Forelimb muscle (tissue), 1 donor: ENCODE measurements at places on chromosomes 4 and X. TPM values are rescaled to one million over a fixed set of nuclear protein-coding genes. Genes with fewer than 3 reads are reported as not detected.

Gene CYLC1
- not detected for polyA plus RNA-seq

GRCh38 chr4:185998791-185999190, 70.2 kb upstream of the TLR3 start:
- no peak for DNase-seq

- no peak for DNase-seq
Measured at GRCh38 chr4:77859256-77859655, 3.4 kb upstream of the MRPL1 start.

DNA sequence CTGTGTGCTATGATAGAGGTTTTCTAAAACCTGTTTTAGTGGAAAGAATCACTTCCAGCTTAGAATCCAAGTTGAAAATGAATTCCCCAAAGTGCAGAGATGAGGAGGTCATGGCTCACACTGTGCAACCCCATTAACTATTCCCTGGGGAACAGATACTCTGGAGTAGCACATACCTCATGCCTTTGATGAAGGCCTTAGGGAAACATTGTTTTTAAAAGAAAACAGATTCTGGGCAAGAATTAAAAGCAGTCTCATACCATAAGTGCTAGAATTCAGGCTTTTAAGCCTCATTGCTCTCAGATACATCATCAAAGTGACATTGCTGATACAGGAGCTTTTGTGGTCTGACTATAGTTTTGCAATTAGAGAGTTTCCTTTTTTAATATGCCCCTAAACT, 115.1 kb downstream of the NDST4 start:
- no peak for DNase-seq

- DNase-seq = no peak
Measured at GRCh38 chrX:136572030-136572429, 40.0 kb downstream of the VGLL1 start.

Gene VEGFC
- 7.9 TPM for polyA plus RNA-seq

- no peak for DNase-seq
Measured at GRCh38 chr4:123363729-123364128, 32.9 kb upstream of the SPRY1 start.

- no peak for DNase-seq
Measured at GRCh38 chr4:125097729-125098128, 217.0 kb upstream of the FAT4 start.

- no peak for DNase-seq
Measured at GRCh38 chrX:3609810-3610209, 103.6 kb downstream of the PRKX start.

Gene TLR1
- polyA plus RNA-seq = 1.9 TPM

- no peak for DNase-seq
Measured at GRCh38 chr4:20878806-20879205, 178.5 kb downstream of the PACRGL start.

Gene PLP1
- 54.6 TPM for polyA plus RNA-seq

- DNase-seq = no peak
Measured at GRCh38 chrX:69158166-69158980, 6.9 kb downstream of the PJA1 start.

DNA sequence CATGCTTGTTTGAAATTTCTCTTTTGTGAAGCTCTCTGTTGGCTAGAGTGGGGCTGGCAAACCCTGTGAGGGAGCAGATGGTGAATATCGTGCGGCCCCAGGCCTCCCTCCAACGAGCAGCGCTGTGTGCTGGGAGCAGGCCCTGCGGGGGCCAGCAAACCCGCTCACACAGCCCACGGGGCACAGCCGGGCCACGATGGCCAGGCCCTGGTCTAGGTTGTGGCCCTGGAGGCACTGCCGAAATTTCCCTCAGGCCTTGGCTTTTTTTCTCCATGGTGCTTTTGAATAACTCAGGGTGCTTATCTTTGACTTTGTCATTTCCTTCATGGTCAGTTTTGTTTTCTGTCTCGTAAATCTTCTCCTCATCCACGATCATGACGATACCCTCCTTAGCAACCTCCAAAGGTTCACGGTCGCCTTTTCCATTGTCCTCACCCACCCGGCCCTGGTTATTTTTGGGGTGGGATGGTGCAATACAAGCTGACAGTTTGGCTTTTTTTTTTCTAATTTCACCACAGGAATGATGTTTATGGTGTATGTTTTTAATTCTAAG, 20.7 kb downstream of the PCGF3 start:
- DNase-seq = no peak

- no peak for DNase-seq
Measured at GRCh38 chrX:56564164-56564885, 898 bp downstream of the UBQLN2 start.

- no peak for DNase-seq
Measured at GRCh38 chr4:176864238-176864637, 71.5 kb upstream of the VEGFC start.

Gene ZFX
- polyA plus RNA-seq = 25.6 TPM

- DNase-seq = no peak
Measured at GRCh38 chr4:42716996-42717395, 60.1 kb upstream of the ATP8A1 start.

- no peak for DNase-seq
Measured at GRCh38 chr4:23034731-23035130, 342.0 kb downstream of the GBA3 start.

DNA sequence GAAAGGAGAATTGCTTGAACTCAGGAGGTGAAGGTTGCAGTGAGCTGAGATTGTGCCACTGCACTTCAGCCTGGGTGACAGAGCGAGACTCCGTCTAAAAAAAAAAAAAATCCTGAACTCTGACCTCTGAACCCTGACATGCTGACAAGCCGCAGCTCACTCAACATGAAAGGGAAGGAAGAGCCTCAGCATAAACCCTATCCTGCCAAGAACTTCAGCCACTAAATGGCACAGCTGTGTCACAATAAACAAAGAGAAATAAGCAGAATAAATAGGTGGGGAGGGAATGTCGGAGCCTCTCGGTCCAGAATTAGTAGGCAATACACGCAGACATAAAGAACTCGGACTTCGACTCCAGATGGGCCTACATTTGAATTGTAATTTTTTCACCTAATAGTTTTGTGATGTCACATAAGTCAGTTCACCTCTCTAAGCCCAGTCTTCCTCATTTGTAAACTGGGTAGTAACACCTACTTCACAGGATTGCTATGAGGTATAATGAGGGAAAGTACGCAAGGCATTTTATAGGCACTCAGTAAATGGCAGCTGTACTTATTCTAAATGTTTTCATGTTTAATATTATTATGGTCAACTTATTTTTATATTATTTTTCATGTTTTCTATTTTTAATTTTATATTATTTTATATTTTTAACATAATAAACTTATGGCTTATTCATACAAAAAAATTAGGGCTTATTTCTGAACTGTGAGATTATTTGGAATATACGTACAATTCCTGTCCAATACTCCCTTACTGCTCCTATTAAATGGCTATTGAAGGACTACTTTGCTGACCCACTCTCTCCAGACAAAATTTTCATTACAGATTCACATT, 243.4 kb downstream of the SCFD2 start:
- no peak for DNase-seq

DNA sequence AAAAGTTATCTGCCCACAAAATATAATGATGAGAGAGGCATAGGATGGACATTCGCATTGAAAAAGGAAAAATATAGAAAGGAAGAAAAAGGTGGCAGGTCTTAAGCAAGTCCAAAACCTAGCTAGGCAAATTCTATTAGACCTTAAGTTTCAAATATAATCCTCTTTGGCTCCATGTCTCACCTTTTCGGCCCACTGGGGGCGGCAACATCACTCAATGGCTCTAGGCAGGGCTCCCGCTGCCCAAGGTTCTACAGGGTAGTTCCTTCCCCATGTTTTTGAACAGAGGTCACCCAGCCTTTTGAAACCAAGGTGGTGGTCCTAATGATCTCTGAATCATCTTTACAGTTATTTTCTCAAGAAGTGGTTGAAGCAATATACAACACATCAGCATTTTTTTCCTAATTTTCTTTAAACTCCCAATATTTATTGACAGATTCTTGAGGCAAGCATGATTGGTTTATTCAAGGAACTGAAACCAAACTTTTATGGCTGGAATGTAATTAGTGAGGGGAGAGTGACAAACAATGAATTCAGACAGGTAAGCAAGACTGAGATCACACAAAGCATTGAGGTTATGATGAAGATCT, 309.4 kb downstream of the ANTXR2 start:
- DNase-seq = no peak

DNA sequence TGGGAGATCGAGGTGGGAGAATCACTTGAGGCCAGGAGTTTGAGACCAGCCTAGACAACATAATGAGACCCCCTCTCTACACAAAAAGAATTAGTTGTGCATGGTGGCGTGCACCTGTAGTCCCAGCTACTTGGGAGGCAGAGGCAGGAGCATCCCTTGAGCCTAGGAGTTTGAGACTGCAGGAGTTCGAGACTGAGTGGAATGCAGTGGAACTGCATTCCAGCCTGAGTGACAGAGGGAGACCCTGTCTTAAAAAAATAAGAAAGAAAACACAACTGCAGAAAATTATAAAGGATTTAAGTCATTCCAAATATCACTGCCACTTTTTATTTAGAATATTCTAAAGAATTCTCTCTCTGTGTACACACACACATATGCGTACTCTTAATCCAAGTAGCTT, 18.4 kb downstream of the HPRT1 start:
- DNase-seq = no peak

DNA sequence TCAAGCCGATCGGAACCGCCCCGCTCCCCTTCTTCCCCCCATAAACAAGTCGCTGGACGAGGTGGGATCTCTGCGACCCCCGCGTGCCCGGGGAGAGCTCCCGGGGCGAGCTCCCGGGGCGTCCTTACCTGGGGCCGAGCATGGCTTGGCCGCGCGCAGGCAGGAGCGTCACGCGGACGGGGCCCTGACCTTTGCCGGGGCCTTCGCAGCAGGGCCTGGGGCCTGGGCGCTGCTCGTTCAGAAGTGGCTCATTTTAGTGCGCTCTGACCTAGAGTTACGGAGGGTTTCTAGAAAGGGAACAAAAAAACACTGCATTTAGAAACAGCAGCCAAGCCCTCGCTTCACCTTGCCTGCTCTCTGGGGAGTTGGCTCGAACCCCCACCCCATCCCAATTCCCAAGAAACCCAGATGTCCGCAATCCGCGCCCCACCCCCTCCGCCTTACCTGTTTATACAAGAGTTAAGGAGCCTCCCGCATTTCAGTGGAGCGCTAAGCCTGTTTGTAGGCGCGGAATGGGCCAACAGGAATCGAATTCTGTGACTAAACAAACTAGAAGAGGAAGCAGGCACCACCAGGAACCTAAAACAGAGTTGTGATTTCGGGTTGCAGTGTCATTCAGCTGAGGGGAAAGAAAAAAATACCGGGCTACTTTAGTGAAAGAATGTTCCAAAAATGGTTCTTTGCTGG, 814 bp upstream of the RBM47 start:
- no peak for DNase-seq

Gene SMIM31
- 0.04 TPM for polyA plus RNA-seq

- no peak for DNase-seq
Measured at GRCh38 chrX:115297189-115297588, 7.7 kb downstream of the LUZP4 start.

GRCh38 chr4:72567821-72568675, 973 bp downstream of the ADAMTS3 start:
- DNase-seq = peak; percentile 29

DNA sequence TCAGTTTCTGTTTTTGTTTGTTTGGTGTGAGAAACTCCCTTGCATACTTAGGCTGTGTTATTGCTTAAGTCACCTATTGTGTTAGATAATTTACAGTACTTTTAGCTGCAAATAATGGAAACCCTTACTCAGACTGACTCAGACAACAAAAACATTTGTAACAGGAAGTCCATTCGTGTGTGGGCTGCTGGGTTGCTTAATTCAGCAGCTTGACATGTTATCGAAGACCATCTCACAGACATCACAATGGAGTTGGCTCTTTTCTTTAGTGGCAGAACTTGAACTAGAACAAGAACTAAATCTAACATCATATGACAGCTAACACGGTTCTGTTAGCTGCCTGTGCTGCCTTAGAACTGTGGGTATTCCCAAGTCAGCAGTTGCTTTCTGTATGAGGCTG, 9.9 kb upstream of the GABRE start:
- DNase-seq = no peak

Gene MAGIX
- 1.9 TPM for polyA plus RNA-seq
